ENCODE measurements at places on chromosomes 5 and 9.

GRCh38 chr5:135322744-135323143 lies 76.3 kb downstream of the MACROH2A1 start:
- no peak for DNase-seq

GRCh38 chr9:111180811-111181210 lies 142.5 kb upstream of the LPAR1 start:
- DNase-seq: no peak

GRCh38 chr5:135208555-135208902 lies 174.5 kb upstream of the PITX1 start:
- no peak for DNase-seq

DNA sequence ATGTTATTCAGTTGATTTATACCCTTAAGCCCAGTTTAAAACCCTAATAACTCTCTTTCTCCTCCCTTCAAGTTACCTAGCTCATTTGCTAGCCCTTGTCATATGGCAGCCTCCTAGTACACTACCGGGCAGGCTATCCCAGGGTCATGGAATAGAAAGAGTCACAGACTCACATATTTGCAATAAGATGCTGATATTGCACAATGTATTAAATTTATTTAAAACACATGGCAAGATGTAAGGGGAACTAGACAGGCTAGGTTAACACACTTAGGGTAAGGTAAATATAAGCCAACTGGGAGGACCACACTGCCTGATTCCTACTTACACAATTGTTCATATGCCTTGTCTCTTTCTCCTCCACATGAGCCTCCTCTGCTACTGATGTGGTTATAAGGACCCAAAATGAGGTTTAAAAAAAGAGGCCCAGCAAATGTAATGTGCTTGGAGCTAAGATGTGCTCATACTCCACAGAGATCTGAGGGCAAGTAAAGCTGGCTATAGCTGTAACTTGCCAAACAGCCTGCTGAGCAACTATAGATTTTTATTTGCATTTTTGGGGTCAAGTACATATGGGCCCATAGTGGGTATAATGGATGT lies 130.0 kb downstream of the ENC1 start:
- no peak for DNase-seq

- no peak for DNase-seq
Observed at GRCh38 chr5:124908581-124909451, 162.4 kb upstream of the ZNF608 start.
